ENCODE measurements at places on chromosomes 16 and 17. TPM values are rescaled to one million over a fixed set of nuclear protein-coding genes. Genes with fewer than 3 reads are reported as not detected.

The CSNK1D gene
- 178 TPM for polyA plus RNA-seq

The AIPL1 gene
- 0.49 TPM for polyA plus RNA-seq

The C16orf54 gene
- polyA plus RNA-seq, result 1.1 TPM

GRCh38 chr16:69315486-69316311, 4.5 kb downstream of the VPS4A start:
- no peak for DNase-seq
- no peak overlapping the region for H3K27ac ChIP-seq
- H3K4me1 ChIP-seq, result peaks cover 9% of the 10 kb centered on the region
- no peaks in the 10 kb centered on the region for H3K27me3 ChIP-seq
- no peaks in the 10 kb centered on the region for H3K36me3 ChIP-seq

DNA sequence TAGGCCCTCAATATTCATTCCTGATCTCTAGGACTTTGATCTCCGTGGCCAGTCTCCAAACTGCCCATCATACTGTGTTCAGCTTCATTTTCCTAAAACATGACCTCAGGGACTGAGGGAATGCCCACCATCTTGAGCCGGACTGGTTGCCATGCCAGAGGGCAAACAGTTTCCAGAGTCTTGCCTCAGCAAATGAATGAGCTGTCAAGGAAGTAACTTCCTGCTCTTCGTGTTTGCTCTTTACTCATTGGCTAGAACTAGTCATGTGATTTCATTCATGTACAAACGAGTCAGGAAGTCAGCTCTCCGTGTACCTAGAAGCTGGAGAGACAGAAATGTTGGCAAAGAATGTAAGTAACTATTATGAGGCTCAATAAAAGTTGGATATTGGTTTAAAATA, 50.2 kb downstream of the ANKFN1 start:
- H3K36me3 ChIP-seq, result no peaks in the 10 kb centered on the region
- H3K27ac ChIP-seq, result no peak overlapping the region
- peak overlapping the region; percentile 5 for H3K4me3 ChIP-seq
- no peaks in the 10 kb centered on the region for H3K27me3 ChIP-seq
- no peaks in the 10 kb centered on the region for H3K4me1 ChIP-seq
- DNase-seq, result no peak

DNA sequence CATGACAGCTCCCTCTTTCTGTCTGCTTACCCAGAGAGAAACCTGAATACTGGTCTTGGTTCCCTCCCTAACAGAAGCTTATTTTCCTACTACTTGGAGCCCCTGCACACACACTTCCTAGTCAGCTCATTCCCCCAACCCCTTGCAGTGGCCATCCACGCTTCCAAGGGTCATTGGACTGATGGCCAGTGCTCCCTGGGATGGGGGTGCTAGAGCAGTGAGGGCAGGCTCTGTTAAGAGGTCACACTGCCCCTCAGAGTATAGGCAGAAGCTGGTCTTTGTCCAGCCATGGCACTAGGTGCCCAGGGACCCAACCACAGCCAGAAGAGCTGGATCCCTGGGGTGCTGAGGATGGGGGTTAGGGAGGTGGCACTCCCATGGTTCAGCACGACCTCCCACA, 12.5 kb downstream of the DRC3 start:
- no peaks in the 10 kb centered on the region for H3K27me3 ChIP-seq
- no peak for DNase-seq
- H3K36me3 ChIP-seq, result no peaks in the 10 kb centered on the region
- no peaks in the 10 kb centered on the region for H3K4me1 ChIP-seq
- H3K27ac ChIP-seq, result no peak overlapping the region

The KRT24 gene
- polyA plus RNA-seq, result not detected

DNA sequence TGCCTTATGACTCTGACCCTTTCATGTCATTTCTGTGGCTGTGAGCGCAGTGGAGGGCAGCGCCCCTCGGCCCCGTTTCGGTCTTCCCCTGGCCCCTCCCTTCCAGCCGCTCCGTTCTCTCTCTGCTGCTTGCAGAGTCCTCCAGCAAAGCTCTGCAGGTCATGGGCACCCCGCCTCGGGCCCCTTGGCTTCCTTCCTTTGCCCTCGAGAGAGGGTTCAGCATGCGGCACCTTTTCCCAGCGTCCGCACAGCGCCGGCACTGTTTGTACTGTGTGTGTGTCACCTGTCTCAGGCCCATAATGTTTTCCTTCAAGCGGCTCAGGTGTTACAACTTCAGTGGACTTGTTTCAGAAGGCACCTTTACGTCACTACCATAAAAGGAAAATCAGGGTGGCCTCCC, 98.5 kb downstream of the RAP1GAP2 start:
- no peaks in the 10 kb centered on the region for H3K4me1 ChIP-seq
- no peaks in the 10 kb centered on the region for H3K27me3 ChIP-seq
- DNase-seq, result no peak
- no peak overlapping the region for H3K4me3 ChIP-seq

- no peak overlapping the region for H3K27ac ChIP-seq
- no peaks in the 10 kb centered on the region for H3K27me3 ChIP-seq
- no peaks in the 10 kb centered on the region for H3K4me1 ChIP-seq
Observed at GRCh38 chr17:41264599-41264998, 579 bp upstream of the KRTAP9-6 start.

GRCh38 chr17:76014100-76014924, 12.8 kb downstream of the EVPL start:
- no peaks in the 10 kb centered on the region for H3K36me3 ChIP-seq
- peak; percentile 85 for DNase-seq
- H3K4me3 ChIP-seq, result no peak overlapping the region
- H3K27ac ChIP-seq, result no peak overlapping the region
- peaks cover 3% of the 10 kb centered on the region for H3K4me1 ChIP-seq

The FSCN2 gene
- polyA plus RNA-seq, result 0.37 TPM

- no peaks in the 10 kb centered on the region for H3K36me3 ChIP-seq
- H3K27ac ChIP-seq, result no peak overlapping the region
- H3K4me3 ChIP-seq, result no peak overlapping the region
- no peak for DNase-seq
Observed at GRCh38 chr17:32323811-32324491, 18.0 kb downstream of the C17orf75 start.

DNA sequence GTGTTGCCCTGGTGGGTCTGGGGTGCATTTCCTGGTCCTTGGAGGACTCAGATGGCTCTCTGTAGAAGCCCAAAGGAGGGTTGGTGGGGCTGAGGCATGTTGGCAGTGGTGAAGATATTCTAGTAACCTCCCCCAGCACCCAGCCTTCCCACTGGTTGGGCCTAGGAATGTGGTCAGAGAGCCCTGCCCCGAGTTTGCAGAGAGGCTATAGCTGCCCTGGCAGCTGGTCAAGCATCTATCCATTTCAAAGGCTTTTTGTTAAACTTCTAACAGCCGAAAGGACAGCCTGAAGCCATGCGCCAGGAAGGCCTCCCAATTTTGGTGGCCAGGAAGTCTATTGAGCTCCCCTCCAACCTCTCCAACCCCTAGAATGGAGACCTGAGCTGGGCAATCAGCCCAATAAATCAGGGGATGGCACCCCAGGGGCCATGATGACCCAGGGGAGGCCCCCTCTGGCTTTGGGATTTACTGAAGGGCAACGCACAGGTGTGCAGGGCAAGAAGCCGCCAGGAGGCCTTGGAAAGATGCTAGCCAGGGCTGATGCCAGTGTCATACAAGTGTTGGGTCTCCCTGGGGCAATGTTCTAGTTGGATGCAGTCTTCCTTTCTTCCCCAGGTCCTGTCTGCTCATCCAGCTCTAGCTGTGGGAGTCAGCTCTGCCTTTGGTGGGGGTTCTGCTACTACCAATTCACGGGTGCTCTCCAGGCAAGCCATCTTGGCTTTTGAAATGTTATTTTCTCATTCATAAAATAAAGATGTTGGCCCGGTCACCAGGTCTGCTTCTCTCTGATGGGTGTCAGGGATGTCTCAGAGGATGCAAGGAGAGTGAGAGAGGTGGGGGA, 30.9 kb upstream of the AXIN2 start:
- no peak for DNase-seq
- H3K27ac ChIP-seq, result no peak overlapping the region
- H3K4me1 ChIP-seq, result no peaks in the 10 kb centered on the region
- H3K36me3 ChIP-seq, result no peaks in the 10 kb centered on the region

DNA sequence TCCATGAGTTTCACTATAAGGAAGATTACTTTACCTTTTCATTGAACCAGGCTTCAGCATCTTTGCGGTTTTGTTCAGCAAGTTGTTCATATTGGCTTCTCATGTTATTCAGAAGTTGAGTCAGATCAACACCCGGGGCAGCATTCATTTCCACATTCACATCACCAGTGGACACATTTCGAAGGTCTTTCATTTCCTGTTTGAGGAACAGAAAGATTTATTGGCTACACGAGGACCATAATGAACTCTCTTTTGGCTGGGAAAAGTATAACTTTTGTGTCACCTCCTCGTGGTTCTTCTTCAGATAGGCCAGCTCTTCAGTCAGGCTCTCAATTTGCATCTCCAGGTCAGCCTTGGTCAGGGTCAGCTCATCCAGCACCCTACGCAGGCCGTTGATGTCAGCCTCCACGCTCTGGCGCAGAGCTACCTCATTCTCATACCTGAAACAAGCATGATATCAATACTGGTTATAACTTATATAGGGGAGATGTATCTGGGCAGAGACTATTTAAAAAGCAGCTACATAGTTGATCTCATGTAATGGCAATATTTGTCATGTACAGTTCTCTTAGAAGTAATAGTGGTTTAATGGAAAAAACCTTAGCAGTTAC, 2.1 kb downstream of the KRT10 start:
- H3K27ac ChIP-seq, result peak overlapping the region; percentile 97
- H3K4me1 ChIP-seq, result peaks cover 37% of the 10 kb centered on the region
- H3K4me3 ChIP-seq, result no peak overlapping the region
- H3K27me3 ChIP-seq, result no peaks in the 10 kb centered on the region
- no peaks in the 10 kb centered on the region for H3K36me3 ChIP-seq

All from testis (tissue), 5 donors.